NCI-H1436 treated with DMSO at 0.1 percent for 48 hours (cell line): ENCODE measurements at places on chromosomes 4 and X.

GRCh38 chr4:93841803-93842345, 13.3 kb downstream of the ATOH1 start:
- no peak for DNase-seq

GRCh38 chr4:22363036-22363435, 152.8 kb downstream of the ADGRA3 start:
- no peak for DNase-seq

DNA sequence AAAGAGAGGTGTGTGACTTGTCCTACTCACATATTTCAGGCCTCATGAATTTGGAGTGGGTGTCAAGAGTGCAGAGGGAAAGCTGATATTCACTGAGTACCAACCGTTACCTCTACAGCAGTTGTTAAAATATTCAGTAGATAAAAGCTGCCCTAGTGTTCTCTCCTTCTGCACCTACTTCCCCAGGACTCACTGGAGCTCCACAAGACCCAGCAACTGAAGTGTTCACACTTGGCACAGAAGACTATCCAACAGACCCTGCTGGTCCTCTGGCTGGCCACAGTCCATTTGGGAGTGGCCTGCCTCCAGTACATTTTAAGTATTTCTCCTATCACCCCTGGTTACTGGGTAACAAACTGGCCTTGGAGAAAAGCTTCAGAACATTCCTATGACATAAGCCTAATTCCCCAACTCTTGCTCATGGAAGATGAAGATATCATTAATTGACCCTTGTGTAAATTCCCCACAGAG, 70.8 kb downstream of the PPARGC1A start:
- no peak for DNase-seq

DNA sequence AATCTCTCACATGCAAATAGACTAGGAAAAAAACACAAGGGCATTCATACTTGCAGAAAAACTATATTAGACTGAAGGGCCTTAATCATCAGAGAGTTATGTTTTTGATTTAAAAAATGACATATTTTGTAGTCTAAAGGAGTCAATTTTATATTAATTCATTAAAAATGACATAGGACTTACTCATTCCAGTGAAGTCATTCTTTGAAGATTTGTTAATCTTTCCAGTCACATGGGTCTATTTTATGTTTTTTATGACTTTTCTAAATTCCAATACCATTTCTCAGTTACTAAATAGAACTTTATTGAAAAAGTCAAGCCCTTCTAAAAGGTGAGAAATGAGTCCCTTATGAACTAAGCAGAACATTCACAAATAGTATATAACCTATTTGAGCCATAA, 743.8 kb upstream of the INTU start:
- DNase-seq, result no peak

DNA sequence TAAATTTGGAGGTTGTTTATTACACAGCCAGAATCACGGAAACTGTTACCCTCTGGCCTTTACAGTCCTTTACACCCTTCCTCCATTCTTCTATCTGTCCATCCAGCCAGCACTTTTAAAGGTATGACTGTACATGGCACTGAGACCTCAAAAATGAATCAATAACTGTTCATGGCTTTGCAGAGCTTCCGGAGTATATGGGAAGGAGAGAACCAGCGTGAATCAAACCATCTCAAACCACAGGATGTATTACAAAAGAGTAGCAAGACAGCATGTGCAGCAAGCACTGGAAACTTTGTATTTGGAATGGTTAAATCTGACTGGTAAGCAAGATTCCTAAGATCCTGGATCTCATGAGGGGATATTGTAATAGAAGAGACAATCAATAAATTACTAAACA, 228.5 kb upstream of the CASK start:
- no peak for DNase-seq

DNA sequence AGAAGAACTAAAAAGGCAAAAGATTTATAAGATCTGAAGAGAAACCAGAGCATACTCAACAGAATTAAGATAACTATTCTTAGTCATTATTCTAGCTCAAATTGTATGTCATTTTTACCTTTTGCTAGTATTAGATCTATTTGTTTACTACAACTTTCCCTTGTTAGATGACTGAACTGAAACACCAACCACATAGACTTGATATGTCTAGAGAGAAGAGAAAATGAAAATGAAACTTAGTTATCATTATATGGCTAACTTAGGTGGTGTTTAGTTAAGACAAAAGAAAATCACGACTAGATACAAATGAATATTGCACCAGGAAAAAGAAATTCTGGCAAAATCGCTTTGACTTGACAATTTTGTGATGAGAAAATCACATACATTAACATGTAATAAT, 690.8 kb downstream of the PCDH18 start:
- DNase-seq, result no peak

- no peak for DNase-seq
These were observed 5.1 kb downstream of the P2RY4 start for GRCh38 chrX:70254909-70255308.

- DNase-seq, result no peak
These were observed 674.5 kb upstream of the BOD1L1 start for GRCh38 chr4:14302021-14302420.

DNA sequence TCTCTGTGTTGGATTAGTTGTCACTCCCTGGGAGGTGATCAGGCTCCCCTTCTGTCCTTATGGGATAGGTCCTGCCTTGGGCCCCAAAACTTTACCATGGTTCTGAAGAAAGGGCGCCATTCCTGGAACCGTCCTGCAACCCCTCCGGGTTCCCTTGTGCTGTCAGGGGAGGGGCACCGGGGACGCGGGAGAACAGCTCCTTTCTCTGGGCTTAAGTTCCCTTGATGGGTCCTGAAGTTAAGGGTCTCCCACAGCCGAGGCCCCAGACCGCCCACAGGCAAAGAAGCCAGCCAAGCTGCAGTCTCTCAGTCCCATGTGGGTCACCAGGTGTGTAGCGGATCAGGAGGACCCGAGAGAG, 44.8 kb downstream of the UGT2A3 start:
- no peak for DNase-seq
